ENCODE measurements at places on chromosomes 6 and 20.

DNA sequence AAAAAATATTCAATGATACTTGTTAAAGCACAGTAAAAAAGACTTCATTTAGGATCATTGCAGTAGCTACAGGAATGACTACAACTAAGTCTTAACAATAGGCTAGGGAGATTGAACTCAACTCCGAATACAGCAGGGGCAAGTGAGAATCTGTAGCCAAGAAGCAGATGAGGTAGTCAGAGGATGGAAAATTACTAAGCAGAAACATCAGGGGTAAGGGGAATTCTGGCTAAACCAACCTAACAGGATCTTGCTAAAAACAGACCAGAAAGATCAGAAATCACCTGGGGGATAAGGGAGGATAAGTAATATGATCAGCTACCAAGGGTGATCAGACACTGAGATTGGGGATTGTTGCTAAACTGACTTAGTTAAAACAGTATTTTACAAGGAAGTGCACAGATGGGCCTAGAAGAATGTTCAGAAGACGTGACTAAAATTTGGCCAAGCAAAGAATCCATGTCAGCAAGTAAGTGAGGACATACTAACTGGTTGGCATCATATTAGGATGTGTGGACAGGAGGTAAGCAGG is 217.5 kb downstream of the TENT5A start:
- DNase-seq = no peak

- DNase-seq = no peak
Observed at GRCh38 chr20:16760431-16761304, 12.5 kb downstream of the OTOR start.

DNA sequence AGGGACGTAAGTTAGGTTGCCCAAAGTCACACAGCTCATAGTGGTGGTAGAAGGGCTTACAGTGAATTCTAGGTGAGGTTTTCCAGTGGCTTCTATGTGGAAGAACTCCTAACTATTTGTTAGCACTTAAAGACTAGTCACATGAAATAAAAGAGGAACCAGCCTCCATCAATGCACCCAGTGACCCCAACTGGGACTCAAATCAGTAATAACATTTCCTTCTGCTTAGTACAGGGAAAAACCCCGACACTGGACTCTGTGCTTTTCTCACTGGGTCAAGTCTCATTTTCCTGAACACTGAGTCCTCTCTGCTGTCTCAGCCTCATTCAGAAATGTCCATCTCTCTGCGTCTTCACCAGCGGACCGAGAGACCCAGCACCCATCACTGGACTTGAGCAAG is 89.2 kb downstream of the SLC22A23 start:
- no peak for DNase-seq

DNA sequence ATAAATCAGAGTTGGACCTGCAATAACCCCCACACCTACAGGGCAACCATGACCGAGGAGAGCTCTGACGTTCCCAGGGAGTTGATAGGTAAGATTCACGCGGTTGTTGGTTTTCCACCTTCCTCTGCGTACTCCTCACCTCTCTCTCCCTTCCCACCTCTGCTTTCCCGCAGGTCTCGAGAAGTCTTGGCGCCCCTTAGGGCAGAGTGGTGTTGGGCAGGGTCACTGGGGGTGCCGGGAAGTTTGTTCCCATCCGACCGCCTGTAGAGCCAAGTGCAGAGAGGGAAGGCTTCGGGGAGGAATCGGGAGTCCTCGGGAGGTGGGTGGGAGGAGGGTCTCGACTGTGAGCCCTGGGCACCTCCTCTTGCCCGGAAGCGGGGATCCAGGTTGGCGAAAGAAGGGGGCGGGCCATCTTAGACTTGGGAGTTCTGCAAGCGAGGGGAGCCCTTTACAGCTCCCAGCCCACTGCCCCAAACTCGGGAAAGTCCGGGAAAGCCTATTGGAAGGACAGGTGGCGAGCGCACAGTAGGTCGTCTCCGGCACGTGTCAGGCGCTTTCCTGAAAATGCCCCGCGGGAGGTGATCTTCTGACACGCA is 672 bp downstream of the CARMIL1 start:
- peak; percentile 46 for DNase-seq

DNA sequence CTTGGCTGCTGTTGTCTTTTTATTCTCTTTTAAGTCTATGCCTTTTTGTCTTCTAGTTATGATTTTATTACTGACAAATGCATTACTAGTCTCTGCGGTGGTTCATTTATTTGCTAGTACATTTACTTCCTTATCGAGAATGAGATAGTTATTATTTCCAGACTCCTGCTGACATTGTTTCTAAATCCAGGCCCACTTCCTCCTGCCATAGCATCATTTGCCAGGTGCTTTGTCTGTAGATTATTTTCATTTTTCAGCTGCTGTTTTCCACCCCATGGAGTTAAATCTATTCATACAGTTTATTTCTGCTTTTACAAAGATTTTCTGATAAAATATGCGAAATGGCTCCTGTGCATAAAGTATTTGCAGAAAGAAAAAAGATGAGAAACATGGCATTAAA is 459.7 kb downstream of the MMUT start:
- DNase-seq = no peak

DNA sequence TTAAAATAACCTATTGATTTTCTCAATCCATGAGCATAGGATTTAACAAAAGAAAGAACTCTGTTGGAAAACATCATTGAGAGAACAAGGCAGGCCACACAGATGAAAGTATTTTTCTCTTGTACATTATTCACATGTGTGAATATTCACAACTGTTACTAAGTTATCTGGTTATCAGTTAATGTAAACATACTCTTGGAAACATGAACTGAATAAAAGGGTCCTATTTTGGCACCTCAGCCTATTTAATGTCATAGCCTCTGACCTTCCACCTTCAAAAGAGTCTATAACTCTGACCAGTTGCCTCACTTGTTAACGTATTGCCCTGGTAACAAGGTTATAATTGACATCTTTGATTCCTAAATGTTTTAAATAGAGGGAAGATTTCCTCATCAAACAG is 8.1 kb downstream of the SYCP2 start:
- DNase-seq = no peak
